ENCODE measurements at places on chromosomes 2 and 18. TPM values are rescaled to one million over a fixed set of nuclear protein-coding genes. Genes with fewer than 3 reads are reported as not detected.

CFAP210 gene
- total RNA-seq = 12.6 TPM

UCN gene
- total RNA-seq = 18.8 TPM

UGT1A10 gene
- total RNA-seq = 0.31 TPM

GATA6 gene
- total RNA-seq = 50.5 TPM

FEV gene
- total RNA-seq = not detected

STK17B gene
- 10.6 TPM for total RNA-seq

CYS1 gene
- total RNA-seq = 3.7 TPM

GRCh38 chr2:12050396-12050795 is 304.0 kb downstream of the LPIN1 start:
- H3K36me3 ChIP-seq = no peaks in the 10 kb centered on the region
- no peaks in the 10 kb centered on the region for H3K27me3 ChIP-seq
- H3K4me3 ChIP-seq = no peak overlapping the region

GRCh38 chr2:45432406-45432805 is 178.7 kb downstream of the SRBD1 start:
- H3K4me1 ChIP-seq = no peaks in the 10 kb centered on the region
- H3K27ac ChIP-seq = no peak overlapping the region
- no peaks in the 10 kb centered on the region for H3K36me3 ChIP-seq
- no peak for DNase-seq
- H3K4me3 ChIP-seq = no peak overlapping the region

GRCh38 chr2:9331704-9332103 is 91.6 kb downstream of the ITGB1BP1 start:
- H3K27ac ChIP-seq = no peak overlapping the region
- H3K4me1 ChIP-seq = no peaks in the 10 kb centered on the region
- no peak for DNase-seq
- H3K36me3 ChIP-seq = no peaks in the 10 kb centered on the region
- no peak overlapping the region for H3K4me3 ChIP-seq

DNA sequence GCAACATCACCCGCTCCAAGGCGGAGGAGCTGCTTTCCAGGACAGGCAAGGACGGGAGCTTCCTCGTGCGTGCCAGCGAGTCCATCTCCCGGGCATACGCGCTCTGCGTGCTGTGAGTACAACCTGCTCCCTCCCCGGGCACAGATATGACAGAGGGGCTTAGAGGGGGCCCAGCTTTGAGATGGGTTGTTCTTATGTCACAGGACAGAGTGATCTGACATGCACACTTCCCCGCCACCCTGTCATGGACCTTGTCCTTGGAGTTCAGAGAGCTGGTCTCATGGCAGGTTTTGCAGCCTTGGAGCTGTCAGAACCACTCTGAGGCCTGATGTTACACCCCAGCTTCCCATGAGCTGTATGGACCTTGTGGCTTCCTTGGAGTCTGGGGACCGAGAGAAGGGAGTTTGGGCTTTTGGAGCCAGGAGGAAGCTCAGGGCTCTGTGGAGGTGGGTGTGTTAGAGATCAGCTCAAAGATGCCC is 398 bp downstream of the INPP5D start:
- no peak for DNase-seq
- no peak overlapping the region for H3K27ac ChIP-seq
- peaks cover 11% of the 10 kb centered on the region for H3K4me1 ChIP-seq
- no peaks in the 10 kb centered on the region for H3K36me3 ChIP-seq

DNA sequence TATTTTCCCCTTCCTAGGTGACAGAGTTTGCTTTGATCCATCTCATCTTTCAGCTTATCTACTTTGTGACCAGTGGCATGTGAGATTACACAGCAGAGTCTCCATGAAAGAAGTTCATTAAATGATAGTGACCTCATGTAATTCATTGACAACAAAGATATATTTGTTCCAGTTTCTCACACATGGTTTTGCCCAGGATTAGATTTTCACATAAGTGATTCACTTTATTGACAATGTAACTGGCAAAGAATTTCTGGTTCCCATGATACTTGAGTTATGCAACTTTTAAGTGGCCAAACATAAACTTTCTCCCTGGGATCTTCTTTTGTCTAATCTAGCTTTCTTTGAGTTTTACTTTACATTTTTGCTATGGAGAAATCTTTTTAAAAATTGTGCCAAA is 50.0 kb downstream of the MC4R start:
- H3K36me3 ChIP-seq = no peaks in the 10 kb centered on the region
- H3K27ac ChIP-seq = no peak overlapping the region
- no peaks in the 10 kb centered on the region for H3K4me1 ChIP-seq

- H3K27me3 ChIP-seq = no peaks in the 10 kb centered on the region
- no peak for DNase-seq
- H3K4me3 ChIP-seq = no peak overlapping the region
- no peak overlapping the region for H3K27ac ChIP-seq
Observed at GRCh38 chr2:12032398-12032797, 286.0 kb downstream of the LPIN1 start.

- no peak overlapping the region for H3K4me3 ChIP-seq
- no peaks in the 10 kb centered on the region for H3K27me3 ChIP-seq
- H3K4me1 ChIP-seq = no peaks in the 10 kb centered on the region
- no peaks in the 10 kb centered on the region for H3K36me3 ChIP-seq
Observed at GRCh38 chr2:133658020-133658903, 90.0 kb upstream of the NCKAP5 start.

GRCh38 chr2:174629506-174629905 is 31.9 kb upstream of the WIPF1 start:
- H3K27ac ChIP-seq = no peak overlapping the region
- H3K4me1 ChIP-seq = peaks cover 10% of the 10 kb centered on the region
- no peaks in the 10 kb centered on the region for H3K36me3 ChIP-seq
- H3K4me3 ChIP-seq = no peak overlapping the region

- DNase-seq = no peak
- no peaks in the 10 kb centered on the region for H3K4me1 ChIP-seq
- no peak overlapping the region for H3K27ac ChIP-seq
- H3K4me3 ChIP-seq = no peak overlapping the region
- H3K27me3 ChIP-seq = no peaks in the 10 kb centered on the region
Observed at GRCh38 chr18:33051407-33051806, 278.6 kb upstream of the KLHL14 start.

- H3K36me3 ChIP-seq = no peaks in the 10 kb centered on the region
- H3K4me3 ChIP-seq = peak within 1 kb of the TSS; percentile 18
- no peak within 1 kb of the TSS for H3K27ac ChIP-seq
- H3K4me1 ChIP-seq = peaks cover 5% of the 10 kb centered on the region
- H3K27me3 ChIP-seq = no peaks in the 10 kb centered on the region
- no peak for DNase-seq
Observed at GRCh38 chr2:74514368-74515270, at the start of gene TLX2. Gene TLX2, plus strand, starts transcription at chr2:74514450. Its CDS starts 357 bp downstream, at chr2:74514807.

DNA sequence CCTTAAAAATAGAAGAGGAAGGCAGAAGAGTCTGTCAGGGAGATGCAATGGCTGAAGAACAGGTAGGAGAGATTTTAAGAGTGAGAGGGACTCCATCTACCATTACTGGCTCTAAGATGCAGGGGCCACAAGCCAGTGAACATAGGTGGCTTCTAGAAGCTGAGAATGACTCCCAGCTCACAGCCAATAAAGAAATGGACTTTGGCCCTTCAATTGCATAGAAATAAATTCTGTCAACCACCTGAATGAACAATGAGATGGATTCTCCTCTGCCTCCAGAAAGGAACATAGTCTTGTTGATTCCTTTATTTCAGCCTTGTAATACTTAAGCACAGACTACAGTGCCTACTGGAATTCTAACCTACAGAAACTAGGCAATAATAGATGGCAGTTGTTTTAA is 603.3 kb upstream of the NXPH2 start:
- no peaks in the 10 kb centered on the region for H3K36me3 ChIP-seq
- no peaks in the 10 kb centered on the region for H3K4me1 ChIP-seq
- H3K4me3 ChIP-seq = no peak overlapping the region
- DNase-seq = no peak

DNA sequence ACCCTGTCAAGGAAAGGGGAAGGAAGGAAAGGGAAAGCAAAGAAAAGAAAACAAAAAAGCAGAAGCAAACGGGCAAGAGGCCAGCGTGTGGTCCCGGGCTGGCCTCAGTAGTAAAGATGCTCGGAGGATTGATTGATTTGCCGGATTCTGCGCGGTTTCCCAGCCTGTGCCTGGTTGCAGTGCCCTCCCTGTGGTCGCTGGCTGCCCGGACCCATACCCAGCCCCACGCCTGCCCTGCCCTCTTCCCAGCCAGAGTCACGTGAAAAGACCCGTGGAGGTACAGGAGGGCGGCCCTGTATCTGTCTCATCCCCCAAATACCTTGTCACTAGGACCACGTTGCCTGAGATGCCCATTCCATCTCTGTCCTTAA is 55.1 kb upstream of the IMP4 start:
- H3K4me1 ChIP-seq = no peaks in the 10 kb centered on the region
- no peak overlapping the region for H3K27ac ChIP-seq
- DNase-seq = no peak

DNA sequence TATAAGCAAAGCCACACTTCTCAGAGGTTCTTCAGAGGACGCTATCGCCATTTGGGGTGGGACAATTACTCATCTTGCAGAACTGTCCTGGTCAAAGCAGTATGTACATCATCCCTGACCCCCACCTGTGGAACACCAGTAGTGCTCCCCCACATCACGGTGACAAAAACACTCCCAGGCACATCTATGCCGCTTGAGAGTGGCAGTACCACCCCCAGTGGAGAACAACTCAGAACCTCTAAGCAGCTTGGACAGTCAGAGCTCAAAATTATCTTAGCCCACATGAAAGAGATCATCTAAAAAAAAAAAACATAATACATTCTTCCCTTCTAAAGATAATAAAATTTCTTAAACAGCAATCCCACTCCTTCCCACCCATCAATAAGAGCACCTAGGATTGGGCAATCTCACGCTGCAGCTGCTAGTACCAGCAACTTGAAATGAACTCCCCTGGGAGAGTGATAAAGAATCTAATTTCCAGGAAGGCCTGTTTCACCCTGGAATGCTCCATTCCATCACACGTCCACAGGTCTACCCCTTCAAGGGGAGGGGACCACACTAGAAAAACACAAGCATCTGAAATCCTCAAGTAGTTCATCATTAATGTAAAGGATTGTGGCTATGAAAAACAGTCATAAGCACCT is 31.7 kb downstream of the LRP2 start:
- H3K4me1 ChIP-seq = no peaks in the 10 kb centered on the region

Data from testis (tissue), 5 donors.